ENCODE measurements at places on chromosomes 11 and 22.

GRCh38 chr11:17683377-17684161 lies 35.8 kb upstream of the MYOD1 start:
- DNase-seq: peak; percentile 88

DNA sequence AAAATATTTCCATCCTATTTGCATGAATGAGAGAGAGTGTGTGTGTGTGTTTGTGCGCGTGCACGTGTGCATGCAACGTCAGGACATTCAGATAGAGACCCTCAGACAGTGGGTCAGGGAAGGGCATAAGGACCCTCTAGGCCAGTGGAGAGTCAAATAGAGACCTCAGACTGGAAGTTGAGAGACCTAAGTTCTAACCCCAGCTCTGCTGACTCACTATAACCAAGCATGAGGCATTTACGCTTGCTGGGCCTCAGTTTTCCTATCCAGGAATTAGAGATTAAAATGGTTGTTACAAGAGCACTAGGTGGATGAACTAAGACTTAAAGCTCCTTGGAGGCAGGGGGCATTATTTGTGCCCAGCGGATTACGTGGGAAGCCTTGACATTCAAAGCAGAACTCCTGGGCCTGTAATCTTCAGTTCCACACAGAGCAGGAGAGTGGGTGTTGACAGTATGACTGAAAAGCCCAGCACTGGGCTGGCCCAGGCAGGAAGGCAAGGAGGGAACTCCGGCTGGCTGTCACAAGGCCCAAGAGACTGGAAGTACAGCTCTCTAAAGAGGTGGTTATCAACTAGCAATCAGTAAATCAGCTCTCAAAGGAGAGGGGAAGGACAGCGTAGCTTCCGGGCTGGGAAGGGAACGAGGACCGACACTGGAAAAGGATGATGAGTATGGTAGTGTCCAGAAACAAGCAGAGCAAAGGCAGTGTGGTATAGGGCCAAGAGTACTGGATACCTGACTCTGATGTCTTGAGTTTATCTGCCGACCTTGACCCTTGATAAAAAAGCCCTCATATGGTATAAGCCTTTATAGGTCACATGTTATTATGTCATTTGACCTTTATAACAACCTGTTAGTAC lies 9.2 kb downstream of the RHOG start:
- no peak for DNase-seq

GRCh38 chr11:121881806-121882205 lies 234.2 kb downstream of the BLID start:
- peak; percentile 84 for DNase-seq

GRCh38 chr11:62132689-62133293 lies 9.0 kb downstream of the INCENP start:
- no peak for DNase-seq

DNA sequence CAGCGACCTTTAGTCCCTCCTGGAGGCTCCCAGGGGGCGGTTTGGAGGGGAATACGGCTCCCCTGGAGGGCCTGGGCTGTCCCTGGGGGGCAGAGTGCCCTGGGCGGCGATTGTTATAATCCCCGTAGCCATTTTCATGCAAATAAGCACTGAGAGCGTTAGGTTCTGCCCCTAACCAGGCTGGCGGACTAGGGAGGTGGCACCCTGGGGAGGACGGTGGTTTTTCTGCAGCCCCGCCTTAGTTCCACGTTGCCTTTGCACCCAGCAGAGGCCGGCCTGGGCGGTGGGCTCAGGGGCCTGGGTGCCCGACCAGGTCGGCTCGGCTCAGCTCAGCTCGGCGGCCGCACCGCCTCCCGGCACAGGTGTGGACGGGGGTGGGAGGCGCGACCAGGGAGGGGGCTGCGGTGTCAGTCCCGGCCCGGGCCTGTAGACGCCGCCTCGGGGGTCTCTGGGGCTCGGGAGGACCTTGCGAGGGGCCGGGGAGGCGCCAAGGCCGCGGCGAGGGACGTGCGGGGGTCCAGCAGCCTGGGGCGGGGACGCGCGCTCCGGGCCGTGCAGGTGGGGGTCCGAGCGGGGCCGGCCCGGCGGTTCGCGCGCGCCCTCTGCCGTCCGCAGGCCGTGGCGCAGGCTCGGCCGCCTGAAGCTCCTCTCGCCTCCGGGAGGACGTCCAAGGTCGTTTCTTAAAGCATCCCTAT lies 2.3 kb upstream of the DUSP8 start:
- no peak for DNase-seq

DNA sequence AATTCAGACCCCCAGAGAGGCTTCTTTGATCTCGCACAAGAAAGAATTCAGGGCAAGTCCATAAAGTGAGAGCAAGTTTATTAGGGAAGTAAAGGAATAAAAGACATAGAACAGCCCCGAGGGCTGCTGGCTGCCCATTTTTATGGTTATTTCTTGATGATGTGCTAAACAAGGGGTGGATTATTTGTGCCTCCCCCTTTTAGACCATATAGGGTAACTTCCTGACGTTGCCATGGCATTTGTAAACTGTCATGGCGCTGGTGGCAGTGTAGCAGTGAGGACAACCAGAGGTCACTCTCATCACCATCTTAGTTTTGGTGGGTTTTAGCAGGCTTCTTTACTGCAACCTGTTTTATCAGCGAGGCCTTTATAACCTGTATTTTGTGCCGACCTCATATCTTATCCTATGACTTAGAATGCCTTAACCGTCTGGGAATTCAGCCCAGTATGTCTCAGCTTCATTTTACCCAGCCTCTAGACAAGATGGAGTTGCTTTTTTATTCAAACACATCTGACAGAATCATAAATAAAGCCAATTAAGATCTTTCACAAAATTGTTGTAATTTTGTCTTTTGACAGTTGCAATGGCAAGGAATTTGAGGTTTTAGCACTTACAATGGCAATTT lies 7.6 kb downstream of the DDIAS start:
- DNase-seq: peak; percentile 19

- DNase-seq: peak; percentile 87
Observed at GRCh38 chr11:119684361-119685110, 44.5 kb downstream of the NECTIN1 start.

GRCh38 chr11:43546561-43547429 lies 133.7 kb upstream of the HSD17B12 start:
- DNase-seq: no peak

DNA sequence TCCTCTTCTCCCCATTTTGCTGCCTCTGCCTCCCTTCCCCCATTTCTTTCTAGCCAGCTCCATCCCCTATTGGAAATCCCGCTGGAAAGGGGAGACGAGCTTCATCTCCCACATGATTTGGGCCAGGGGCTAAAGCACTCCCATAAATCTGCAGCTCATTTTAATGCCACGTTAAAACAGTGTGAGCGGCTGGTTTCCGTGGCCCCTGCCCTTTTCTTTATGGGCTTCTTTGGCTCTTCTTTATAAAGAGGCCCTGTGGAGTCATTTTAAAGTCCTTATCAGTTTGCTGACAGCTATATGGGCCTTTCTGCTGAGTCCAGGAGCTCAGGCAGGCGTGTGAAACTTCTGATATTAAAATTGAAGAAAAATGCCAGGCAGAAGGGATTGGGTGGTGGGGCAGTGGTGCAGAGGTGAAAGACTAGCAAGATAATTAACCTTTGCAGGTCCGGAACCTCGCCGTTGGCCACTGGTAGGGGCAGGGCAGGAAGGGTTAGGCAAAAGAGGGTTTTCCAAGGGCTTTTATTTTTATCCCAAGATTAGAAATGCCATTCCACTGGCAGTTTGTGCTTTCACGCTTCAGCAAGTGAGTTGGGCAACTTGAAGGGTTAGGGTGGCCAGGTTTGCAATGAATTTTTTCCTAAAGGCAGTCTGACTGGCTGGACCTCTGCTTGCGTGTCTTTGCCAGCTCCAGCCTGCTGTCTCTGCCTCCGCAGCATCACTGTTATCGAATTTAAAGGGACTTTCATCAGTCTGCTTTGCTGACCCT lies 44.3 kb downstream of the EXT2 start:
- no peak for DNase-seq

DNA sequence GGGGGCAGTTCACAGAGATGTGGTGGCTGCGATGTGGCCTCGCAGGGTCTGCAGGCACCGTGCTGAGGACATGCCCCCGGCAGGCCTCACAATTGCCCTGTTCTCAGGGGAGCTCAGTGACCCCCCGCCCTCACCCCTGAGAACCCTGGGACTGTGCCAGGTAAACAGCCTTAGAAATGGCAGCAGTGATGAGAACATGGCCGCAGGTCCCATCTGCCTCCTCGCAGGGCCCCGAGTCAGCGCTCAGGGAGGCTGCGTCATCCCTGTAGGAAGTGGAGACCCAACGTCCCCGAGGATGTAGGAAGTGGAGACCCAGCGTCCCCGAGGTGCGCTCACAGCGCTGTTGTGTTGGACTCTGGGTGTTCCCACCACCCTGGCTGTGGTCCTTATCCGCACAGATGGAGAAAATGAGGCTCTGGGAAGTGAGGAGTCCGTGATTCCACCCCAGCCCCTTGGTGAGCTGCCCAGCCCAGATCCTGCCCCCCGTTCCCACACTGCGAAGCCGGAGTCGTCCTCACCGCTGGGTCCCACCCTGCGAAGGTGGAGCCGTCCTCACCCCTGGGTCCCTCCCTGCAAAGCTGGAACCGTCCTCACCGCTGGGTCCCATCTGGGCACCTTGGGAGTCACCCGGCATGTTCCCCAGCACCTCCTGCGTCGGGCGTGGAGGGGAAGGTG lies 1086.8 kb downstream of the BRD1 start:
- no peak for DNase-seq

GRCh38 chr11:75585293-75585670 lies 23.2 kb downstream of the SERPINH1 start:
- DNase-seq: no peak

DNA sequence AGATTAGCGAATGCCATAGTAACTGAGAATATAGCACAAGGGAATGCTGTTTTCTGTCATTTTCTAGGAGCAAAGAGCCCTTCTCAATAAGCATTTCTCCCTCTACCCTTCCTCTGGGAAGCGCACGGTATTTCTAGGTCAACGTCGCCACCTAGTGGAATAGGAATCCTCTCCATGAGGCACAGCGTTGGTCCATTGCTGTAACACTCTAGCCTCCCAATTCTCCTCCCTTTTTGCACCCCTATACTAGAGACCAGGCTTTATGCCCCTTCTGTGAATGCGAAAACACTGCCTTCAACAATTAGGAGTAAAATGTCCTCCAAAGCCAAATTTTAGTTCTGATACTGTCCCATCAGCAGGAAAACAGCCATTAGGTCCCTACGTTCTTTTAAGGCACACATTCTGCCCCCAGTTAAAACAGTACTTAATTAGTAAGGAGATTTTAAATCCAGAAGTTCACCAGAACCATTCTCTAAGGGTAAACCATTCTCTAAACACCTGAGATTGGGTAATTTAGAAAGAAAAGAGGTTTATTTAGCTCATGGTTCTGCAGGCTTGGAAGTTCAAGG lies 12.8 kb upstream of the HYLS1 start:
- peak; percentile 81 for DNase-seq

- no peak for DNase-seq
Observed at GRCh38 chr11:7254731-7255291, 3.1 kb downstream of the SYT9 start.

- DNase-seq: no peak
Observed at GRCh38 chr11:90500922-90501568, 278.2 kb upstream of the CHORDC1 start.

- DNase-seq: peak; percentile 23
Observed at GRCh38 chr11:11706028-11706427, 84.2 kb upstream of the GALNT18 start.

DNA sequence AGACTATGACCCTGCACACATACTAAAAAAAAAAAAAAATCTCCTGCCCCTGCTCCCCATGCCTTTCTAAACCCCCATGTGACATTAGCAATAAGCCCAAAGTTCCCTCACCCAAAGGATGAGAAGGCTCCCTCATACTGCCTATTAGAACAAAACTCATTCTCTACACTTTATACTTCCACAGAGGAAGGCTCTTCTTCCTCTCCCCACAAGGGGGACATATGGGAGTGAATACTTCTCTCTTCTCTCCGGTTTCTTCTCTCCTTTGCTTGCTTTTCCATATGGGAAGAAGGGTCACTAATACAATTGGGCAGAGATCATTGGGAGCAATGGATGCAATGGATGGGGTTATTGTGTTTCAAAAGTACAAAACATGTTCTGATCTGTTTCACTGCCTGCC lies 3.3 kb downstream of the OR52L1 start:
- no peak for DNase-seq

- peak; percentile 67 for DNase-seq
Observed at GRCh38 chr22:42581762-42582716, 28.3 kb downstream of the SERHL2 start.

DNA sequence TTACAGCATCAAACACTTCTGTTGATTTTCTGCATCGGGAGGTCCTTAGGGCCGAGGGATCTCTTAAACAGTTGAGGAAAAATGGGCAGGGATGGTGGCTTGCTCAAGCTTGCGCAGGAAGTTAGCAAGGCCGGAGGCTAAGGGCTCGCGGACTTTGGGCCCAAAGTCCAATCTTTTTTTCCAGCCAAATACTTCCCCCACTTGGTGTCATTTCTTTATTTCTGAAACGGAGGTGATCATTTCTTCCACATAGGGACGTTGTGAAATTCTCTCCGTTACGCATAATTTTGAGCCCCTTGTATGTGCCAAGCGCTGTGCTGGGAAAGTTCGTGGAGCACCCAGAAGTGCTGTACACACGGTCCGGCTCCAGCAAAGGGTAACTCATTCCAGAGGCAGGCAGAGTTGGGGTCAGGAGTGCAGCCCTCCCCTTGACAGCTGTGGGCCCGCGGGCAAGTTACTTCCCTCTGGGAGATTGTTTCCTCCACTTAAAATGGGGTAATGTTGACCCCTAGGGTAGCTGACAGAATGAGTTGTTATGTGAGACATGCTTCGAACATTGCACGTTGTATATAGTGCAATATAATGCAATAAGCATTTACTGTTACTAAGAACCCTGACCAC lies 809 bp downstream of the MIEF1 start:
- peak; percentile 21 for DNase-seq

DNA sequence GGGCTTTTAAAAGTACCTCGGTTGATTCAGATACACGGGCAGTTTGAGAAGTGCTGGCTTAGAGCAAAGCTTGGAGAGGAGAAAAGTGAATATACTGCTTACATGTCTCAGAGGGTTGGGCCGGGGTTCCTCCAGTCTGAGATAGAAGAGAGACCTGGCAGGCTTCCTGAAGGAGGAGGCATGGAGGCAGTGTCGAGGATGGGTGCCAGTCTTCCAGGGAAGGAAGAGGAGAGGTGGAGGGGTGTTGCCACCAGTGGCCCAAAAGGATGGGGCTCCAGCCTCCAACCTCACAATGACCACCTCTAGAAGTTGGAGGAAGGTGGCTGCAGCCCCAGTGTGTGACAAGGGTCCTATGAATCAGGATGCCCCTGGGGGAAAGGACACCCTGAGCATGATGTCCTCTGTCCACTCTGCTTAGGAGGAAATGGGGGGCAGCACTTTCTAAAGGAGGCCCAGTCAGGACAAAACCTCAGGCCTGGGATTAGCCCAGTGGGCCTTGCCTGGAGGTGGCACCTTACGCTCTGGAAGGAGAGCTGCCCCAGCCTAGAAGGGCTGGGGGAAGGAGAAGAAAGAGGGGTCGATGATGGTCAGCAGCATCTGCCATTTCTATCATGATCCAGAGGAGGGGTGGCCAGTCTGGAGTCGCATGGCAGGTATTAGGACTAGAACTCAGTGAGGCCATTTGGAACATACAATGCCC lies 65.2 kb downstream of the CD82 start:
- no peak for DNase-seq

GRCh38 chr11:132639403-132639802 lies 892.9 kb downstream of the OPCML start:
- no peak for DNase-seq
